Tibial nerve (tissue), 4 donors: ENCODE measurements at places on chromosomes 4 and X.

- no peak for DNase-seq
These were observed 48.0 kb downstream of the SEPTIN11 start for GRCh38 chr4:76997532-76997931.

- DNase-seq = no peak
These were observed 265.7 kb upstream of the BOD1L1 start for GRCh38 chr4:13893211-13893610.

- DNase-seq = no peak
These were observed 631.5 kb downstream of the RAB28 start for GRCh38 chr4:12852338-12853307.

DNA sequence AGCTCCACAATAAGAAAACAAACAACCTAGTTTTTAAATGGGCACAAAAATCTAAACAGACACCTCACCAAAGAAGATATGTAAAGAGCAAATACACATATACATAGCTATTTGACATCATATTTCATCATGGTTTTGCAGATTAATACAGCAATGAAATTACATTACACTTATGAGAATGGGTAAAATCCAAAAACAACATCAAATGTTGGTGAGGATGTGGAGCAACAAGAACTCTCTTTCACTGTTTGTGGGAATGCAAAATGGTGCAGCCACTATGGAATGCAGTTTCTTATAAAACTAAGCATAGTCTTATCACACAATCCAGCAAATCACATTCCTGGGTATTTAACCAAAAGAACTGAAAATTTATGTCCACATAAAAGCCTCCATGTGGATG is 25.0 kb downstream of the TLR6 start:
- no peak for DNase-seq

DNA sequence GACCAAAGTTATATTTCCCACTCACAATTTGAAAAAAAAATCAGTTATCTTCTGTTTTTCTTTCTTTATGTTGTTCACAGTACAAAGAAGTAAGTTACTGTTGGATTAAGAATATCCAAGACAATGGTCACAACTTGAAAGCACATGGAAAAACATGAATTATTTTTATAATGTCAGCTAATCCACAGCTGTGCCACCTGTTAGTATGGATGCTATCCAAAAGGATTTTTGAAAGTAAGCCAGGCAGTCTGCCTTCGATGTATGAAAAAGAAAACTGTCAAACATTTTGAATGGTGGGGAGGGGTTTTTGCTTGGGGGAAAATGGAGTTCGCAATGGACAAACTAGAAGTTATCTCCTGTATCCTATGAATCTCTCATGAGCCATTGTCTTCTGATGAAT is 6.2 kb downstream of the GPM6A start:
- DNase-seq = no peak

DNA sequence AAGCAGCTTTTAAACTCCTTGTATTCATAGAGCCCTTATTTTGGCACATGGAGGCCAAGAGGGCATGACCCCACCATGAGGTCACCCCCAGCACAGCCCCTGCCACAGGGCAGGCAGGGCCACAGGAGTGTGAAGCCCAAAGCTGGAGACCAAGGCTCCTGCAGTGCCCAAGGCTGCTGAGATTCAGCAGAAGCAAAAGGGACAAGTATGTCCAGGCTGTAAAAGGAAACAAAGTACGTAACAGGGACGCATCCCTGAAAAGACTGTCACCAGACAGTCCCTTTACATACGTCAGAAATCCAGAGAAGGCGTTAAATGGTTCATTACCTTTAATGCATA is 18.9 kb downstream of the GAK start:
- DNase-seq = no peak

DNA sequence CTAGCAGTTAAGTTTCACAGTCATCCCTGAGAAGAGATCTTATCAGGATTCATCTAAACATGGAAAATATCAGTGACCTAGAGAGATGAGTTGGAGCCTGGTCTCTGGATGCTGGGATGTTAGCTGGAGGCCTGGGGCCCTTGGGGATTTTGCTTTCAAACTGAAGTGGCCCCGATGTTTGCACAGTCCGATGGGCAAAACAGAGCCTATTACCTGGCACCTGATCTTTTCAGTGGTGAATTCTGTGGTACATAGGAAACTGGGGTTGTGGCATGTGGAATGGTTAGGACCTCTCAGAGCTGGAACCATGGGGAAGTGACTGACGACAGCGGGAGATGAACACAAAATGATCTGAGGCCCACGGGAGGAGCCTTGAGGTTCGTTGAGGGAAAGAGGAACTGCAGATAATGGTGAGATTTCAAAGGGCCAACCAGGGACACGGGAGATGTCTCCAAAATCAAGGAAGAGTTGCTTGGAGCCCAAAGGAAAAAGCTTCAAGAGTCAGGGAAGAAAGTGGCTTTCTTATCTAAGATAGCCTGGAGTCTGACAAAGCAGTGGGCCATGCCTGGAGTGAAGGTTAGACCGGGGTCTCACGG is 17.8 kb upstream of the TENM3 start:
- DNase-seq = no peak

GRCh38 chr4:84167093-84167492 is 332.0 kb downstream of the NKX6-1 start:
- no peak for DNase-seq

DNA sequence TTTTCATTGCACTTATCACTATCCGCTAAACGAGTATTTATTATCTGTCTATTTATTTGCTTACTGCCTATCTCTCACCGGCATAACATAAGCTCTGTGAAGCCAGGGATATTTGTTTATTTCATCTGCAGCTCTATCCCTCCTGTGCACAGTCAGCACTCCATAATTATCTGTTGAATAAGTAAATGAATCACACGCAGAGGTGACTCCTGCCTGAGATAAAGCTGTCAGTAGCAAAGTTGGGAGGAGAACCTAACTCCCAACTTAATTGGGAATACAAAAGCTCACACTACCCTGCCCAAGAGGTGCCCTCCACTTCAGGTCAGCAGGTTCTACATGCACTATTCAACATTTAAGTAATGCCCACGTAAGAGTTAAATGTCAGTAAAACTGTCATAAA is 85.7 kb downstream of the CORIN start:
- no peak for DNase-seq

DNA sequence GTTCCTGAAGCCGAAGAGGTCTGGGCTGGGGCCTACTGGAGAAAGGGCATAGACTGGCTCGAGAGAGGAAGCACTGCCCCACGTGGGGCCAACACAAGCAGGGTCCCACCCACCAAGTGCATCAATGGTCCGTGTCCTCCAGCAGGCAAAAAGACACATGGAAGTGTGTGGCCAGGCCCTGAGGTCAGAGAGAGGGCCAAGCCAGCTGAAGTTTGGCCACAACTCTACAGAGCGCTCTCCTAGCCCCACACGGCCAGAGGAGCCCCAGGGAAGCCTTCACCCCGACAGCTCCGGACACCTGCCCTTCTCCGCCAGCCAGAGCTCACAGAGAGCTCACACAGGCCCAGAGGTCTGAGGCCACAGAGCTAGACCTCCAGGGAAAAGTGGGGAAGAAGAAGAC is 8.5 kb upstream of the KDM5C start:
- DNase-seq = no peak

- DNase-seq = no peak
These were observed 63.2 kb downstream of the MID1 start for GRCh38 chrX:10557166-10557565.

- DNase-seq = no peak
These were observed 15.4 kb upstream of the JADE1 start for GRCh38 chr4:128793859-128794672.

DNA sequence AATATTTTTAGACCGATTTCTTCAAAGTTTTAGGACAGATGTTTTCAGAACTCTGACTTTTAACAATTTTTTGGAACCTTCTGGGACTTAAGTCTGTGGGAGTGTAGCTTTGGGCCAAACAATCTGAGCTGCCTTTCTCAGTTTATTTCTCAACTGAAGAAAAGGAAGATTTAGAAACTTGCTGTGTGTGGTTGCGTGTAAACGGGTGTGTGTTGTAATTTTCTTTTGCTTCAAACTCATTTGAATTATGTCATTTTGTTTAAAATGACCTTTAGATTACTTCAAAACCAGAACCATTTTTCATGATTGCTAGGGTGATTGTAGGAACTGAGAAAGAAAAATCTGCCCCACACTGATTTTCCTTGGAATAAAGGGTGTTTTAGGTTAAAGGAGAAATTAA is 577.7 kb upstream of the GALNTL6 start:
- no peak for DNase-seq

DNA sequence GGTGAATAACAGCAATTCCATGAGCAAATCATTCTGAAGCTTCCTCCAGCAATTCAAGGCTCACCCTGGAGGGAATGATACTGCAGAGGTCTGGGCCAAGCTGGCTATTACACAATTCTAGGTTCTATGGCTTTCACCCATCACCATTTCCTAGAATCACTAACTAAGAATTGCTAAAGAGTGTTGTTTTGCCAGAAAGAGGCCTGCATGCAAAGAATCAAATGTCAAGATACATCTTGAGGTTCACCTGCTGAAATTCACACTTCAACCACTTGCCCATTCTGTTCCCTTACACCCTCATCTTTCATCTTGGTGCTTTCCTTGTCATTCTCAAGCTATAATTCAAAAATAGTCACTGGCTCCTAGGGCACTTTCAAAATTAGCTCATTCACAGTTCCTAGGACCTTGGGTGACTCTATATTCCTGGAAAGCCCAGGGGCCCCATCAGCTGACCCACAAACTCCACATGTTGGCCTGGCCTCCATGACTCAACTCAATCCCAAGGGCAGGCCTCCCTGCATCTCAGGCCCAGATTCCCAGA is 7.0 kb downstream of the APBB2 start:
- peak; percentile 27 for DNase-seq

DNA sequence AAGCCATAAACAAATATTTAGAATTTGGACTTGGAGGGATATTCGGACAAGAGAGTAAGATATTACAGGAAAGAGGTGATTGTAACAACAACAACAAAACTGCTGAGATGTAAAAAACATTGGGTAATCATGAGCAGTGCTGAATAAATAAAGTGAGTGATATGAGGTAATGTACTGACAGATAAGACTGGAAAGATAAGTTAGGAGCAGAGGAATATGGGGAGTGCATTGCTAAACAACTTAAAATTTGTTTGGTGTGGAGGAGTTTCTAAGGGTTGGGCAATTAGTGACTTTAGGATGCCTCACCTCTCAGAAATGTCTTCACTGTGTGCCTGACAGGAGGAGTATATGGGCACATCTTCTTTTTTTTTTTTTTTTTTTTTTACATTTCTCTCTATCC is 637.8 kb upstream of the GRIA3 start:
- DNase-seq = no peak

- no peak for DNase-seq
These were observed 31.0 kb upstream of the FAT4 start for GRCh38 chr4:125283707-125284279.

- DNase-seq = peak; percentile 10
These were observed 28.5 kb downstream of the TBCK start for GRCh38 chr4:106287353-106287969.

- no peak for DNase-seq
These were observed 94.7 kb upstream of the CBLL2 start for GRCh38 chrX:22177950-22178515.

DNA sequence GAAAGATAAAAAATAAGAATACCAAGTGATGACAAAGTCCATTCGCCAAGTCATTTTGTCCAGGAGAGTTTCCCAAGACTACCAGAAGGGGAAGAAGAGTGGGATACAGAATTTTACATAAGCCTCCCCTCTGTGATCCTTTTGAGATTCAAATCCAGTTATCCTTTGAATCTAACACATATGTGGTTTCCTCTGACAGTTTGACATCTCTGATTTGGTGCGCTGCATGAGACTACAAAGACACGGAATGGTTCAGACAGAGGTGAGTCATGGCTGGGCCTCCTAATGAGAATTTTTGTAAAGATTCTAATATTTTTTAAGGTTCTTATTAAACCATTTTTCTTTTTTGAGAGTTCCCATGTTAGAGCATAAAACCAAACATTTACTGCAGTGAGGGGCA is 38.3 kb downstream of the SLC10A6 start:
- no peak for DNase-seq

- DNase-seq = no peak
These were observed 23.2 kb downstream of the VEGFC start for GRCh38 chr4:176769514-176769913.

DNA sequence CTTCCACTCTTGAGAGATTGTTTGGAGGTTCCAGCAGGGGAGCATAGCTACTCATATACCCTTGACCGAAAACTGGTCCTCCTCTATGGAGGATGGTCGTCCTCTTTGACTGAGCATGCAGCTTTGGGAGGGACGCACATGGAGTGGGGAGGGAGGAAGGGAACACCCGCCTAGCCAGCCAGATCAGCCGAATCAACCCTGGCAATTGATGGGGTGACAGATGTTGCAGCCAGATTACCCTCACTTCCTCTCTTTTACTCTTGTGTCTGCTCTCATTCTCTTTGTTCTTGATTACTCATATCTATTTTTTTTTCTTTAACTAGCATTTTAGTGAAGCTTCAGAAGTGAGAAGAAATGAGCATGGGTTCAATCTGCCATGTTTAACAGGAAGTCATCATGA is 19.6 kb downstream of the MGST2 start:
- no peak for DNase-seq

DNA sequence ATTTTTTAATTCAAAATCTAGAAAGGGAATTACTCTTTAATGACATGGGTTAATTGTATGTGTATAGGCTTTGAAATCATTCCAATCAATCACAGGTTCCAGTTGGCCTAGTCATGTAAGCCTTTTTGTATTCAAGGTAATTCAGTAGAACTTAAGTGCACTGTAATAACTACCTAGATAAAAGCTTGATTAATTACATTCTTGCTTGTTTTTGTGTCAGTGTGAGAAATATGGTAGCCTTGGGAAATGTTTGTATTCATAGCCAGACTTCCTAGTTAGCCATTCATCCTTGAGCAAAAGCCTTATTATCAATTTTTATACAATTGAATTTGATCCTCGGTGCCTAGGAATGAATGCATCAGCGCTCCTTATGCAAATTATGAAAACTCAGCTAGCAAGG is 33.5 kb downstream of the TKTL2 start:
- no peak for DNase-seq

- DNase-seq = no peak
These were observed 6.6 kb upstream of the DDX60L start for GRCh38 chr4:168486912-168487281.

DNA sequence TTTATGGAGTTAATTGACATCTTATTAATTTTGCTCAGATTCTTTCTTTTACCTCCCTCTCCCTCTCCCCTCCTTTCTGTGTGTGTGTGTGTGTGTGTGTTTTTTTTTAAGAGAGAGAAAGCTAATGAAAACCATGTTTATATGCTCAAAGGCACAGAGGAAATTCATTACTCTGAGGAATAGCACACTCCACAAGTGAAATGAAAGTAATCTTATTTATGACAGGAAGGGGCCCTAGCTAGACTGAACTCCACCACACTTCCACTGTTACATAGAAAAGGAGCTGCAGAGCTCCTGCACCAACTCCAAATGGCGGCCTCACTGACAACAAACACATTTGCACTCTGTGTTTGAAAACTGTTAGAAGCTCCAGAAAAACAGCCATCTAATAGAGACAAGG is 150.6 kb downstream of the RASL11B start:
- DNase-seq = no peak

DNA sequence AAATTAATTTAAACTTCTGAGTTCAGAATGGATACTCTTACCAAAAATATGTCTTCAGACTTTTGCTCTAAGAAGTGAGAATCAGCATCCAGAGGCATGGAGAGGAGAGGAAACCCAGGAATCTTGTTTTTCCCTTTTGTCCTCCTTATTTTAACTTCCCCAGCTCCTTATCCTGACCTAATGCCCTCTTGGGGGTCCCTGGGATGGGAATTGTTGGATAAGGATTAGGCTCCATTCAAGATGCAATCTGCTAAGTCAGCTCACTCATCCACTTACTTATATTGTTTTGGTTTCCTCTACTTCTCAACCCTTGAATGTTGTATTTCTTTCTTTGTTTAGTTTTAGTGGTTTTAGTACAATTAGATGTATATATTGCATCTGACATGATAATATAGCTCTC is 208.4 kb upstream of the PCDH7 start:
- no peak for DNase-seq
